Foreskin fibroblast (primary cell): ENCODE measurements at places on chromosomes 2 and 18.

- DNase-seq: no peak
These were observed 24.8 kb upstream of the STARD7 start for GRCh38 chr2:96233436-96233835.

GRCh38 chr18:46474487-46475389, 182.3 kb downstream of the LOXHD1 start:
- no peak for DNase-seq

- no peak for DNase-seq
These were observed 125.7 kb upstream of the TTC39C start for GRCh38 chr18:23888881-23889280.

GRCh38 chr2:18855027-18855426, 265.7 kb upstream of the NT5C1B start:
- DNase-seq: peak; percentile 32

GRCh38 chr2:177606636-177607035, 214.1 kb downstream of the AGPS start:
- DNase-seq: peak; percentile 37

DNA sequence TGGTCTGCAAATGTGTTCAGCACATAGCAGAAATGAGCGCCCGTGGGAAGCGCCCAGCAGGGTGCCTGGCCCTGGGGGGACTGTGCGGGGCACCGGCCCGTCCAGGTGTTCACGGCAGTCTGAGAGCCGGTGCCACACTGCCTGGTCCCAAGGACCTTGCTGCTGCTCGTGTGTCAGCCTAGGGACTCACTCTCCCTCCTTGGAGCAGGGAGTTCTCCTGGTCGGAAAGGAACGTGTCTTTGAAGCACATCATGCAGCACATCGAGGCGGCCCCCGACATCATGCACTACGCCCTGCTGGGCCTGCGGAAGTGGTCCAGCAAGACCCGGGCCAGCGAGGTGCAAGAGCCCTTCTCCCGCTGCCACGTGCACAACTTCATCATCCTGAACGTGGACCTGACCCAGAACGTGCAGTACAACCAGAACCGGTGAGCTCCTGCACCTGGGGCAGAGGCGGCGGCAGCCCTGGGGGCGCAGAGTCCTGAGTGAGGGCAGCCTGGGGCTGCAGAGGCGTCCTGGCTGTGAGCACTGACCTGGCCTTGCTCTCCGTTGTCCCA, 36.0 kb downstream of the NTSR2 start:
- no peak for DNase-seq

DNA sequence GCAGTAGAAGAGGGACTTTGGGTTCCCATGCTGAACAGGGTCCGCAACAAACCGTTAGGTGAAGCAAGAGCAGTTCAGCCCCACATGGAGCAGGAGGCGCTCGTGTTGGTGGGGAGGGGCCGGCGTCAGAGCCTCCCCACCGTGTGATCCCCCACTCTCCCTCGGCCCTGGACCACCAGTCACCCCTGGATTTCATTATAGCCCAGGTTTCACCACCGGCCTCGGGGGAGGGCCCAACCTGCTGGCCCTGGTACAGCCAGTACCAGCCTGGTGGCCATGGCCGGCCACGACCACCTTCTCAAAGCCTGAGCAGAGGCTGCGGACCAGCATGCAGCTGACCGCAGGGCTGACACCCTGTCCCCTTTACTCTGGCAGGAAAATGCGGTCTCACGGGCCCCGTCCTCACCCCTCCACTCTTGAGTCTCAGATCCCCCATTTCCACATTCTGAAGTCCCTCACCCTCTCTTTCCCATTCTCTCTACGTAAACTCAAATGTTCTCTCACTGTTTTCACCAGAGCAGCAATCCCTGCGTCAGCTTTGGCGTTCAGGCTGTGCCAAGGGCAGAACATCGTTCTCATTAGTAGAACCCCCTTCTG, 8.6 kb downstream of the MLPH start:
- no peak for DNase-seq

DNA sequence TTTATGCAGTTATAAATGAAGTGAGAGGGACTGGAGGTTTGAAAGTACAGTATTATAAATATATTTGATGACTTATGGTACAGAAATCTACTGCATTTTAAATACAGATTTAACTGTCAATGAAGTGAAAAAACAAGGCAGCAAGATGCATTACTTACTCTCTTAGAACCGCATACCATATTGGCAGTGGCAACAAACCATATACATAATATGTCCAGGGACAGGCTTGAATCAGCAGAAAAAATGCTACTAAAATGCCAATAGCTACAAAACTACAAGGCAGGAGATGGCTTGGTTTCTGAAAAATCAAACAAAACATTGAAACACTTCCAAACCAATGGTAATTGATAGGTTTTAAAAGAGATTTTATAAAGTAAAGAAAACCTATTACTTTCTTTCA, 77.2 kb downstream of the PIGN start:
- no peak for DNase-seq

DNA sequence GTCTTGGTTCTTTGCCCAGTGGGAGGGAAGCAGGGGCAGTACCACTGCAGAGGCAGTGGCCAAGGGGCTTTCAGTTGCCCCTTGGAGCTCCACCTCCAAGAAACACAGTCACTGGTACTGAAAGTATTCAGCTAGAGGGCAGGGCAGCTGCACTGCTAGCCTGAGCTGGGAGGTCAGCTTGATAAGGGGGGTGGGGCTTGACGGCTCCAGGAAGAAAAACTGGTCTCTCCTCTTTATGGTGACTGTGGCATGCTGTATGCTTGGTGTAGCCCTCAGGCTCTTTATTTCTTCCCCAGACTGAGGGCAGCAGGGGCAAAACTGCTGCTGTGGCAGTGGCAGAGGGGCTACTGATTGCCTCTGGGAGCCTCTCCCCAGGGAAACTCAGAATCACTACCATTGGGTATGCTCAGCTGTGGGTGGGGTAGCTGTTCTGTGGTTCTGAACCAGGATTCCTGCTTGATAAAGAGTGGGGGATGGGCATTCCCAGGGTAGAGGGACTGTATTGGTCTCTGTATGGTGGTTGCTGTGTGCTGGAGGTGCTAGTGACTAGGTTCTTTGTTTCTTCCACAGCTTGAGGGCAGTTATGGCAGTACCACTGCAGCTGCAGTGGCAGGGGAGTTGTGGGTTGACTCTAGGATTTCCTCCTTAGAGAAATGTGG, 134.6 kb upstream of the SCN7A start:
- no peak for DNase-seq

GRCh38 chr18:7516266-7517117, 50.6 kb upstream of the PTPRM start:
- no peak for DNase-seq

DNA sequence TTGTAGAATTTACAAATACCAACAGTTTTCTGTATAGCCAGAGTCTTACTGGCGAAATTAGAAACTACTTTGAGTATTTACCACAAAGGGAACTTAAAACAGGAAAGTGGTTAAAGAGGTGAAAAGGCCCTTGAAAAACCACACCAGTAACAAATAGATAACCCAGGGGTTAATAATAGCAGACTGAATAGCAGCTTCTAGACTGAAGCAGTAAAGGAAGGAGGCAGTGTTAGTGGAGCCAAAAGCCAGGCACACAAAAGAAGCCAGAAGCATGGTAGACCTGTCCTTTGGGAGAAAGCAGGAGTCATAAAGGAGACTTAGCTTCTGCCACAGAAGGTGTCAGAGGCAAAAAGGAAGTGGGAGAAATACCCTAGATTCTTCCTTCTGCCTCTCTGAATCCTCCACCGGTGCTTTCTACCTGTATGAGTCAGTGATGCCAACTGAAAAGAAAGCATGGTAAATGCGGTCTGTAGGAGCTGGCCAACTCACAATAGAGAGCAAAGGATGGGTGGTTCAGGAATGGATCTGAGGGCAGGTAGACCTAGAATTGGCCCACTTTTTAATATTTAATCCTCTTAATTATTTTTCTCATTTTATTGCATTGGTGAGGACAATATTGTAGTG, 97.3 kb downstream of the ARL6IP6 start:
- no peak for DNase-seq

DNA sequence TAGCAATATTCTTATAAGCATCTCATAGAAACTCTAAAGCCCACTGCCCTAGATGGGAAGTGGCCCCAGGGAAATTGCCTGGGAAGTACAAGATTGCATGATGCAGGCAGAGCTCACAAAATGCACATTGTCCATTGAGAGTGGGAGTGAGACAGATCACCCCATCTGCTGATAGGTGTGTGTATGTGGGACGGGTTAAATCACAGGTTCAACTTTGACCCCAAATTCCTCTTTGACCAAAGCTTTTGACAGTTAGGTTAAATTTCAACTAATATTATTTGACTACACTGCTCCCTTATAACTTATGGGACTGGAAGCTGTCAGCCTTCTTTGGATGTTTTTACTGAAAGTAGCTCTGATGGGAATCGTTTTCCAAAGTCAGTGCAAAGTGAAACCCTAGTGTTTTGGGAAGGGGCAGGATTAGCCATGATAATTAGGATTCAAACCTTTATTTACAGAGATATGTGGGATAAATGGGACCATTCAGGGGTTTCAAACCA, 11.4 kb upstream of the FABP1 start:
- no peak for DNase-seq

GRCh38 chr2:195658541-195658890, 1.5 kb downstream of the SLC39A10 start:
- DNase-seq: peak; percentile 85

- DNase-seq: no peak
These were observed 28.5 kb downstream of the SLC66A2 start for GRCh38 chr18:79922971-79923411.

DNA sequence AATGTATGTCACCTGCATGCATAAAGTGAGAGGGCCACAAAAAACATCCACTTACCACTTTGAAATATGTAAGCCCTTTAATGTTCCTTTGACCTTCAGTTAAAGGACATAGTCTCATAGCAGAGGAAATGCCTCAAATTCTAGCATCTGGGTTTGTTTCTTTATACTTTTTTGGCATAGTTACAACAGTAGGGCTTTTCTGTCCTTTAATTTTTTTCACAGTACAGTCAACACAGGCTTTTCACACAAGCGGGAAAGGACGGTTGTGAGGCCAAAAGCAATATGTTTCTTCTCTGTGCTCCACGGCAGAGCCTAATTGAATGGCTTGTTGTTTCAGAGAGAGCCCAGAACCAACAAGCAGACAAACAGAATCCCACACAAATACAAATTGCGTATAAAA, 57.6 kb downstream of the CRIM1 start:
- peak; percentile 60 for DNase-seq

DNA sequence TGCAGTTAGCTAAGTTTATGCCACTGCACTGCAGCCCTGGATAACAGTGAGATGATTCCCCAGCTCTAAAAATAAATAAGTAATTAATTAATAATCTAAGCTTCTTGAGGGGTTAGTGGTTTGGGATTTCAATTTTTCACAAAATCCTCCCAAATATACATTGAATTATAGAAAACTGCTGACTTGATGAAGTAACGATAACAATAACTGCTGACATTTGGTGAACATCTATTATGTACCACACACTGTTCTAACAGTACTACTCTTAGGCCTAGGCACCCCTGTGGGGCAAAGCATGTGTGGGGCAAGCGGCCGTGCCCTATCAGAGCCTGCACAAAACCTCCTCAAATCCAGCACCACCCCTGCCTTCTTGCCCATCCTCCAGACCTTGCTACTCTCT, 245.8 kb upstream of the EPHA4 start:
- DNase-seq: no peak

DNA sequence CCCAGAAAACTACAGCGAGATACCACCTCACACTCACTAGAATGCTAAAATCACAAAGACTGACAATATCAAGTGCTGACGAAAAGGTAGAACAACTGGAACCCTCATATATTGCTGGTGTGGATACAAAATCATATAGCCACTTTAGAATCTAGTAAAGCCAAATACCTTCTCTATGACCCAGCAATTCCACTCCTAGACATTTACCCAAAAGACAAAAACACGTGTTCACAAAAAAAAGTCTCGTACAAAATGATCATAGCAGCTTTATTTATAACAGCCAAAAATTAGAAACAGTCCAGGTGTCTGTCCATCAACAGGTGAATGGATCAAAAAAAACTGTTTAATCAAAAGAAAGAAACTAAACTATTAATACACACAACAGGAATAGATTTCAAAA, 126.6 kb downstream of the ZFP36L2 start:
- no peak for DNase-seq

- no peak for DNase-seq
These were observed 20.4 kb upstream of the CD226 start for GRCh38 chr18:69968039-69968438.

GRCh38 chr2:147386284-147386683, 458.5 kb upstream of the ACVR2A start:
- DNase-seq: no peak

DNA sequence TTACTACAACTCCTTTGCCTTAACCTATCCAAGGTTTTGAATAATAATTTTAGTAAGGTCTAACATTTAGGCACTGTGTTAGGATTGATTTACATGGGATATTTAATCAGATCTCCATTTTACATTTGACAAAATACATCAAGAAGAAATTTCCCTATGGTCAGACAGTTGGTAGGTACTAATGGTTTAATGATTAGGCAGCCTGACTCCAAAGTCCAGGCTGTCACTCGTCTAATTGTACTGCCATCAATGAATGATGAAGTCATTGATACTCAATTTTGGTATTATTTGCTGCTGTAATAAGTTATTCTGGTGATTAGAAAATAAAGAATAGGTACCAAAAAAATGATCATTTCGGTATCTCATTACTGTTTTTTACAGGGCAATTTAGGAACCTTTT, 14.1 kb downstream of the BBS5 start:
- DNase-seq: no peak

DNA sequence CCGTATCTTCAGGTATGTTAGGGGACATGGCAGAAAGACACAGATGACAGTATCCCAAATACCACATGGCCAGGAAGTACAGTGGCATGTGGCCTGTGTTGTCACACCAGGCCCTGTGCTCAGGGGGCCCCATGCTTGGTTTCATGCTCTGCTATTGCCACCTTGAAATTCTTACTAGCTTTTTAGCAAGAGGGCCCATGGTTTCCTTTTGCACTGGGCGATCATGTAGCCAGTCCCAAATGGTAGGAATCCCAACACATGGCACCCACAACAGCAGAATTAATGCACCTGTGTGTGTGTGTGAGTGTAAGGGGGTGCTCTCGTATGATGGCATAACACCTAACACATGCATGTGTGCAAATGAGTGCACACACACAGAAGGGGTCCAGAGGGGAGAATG, 39.2 kb downstream of the MYO7B start:
- DNase-seq: no peak

DNA sequence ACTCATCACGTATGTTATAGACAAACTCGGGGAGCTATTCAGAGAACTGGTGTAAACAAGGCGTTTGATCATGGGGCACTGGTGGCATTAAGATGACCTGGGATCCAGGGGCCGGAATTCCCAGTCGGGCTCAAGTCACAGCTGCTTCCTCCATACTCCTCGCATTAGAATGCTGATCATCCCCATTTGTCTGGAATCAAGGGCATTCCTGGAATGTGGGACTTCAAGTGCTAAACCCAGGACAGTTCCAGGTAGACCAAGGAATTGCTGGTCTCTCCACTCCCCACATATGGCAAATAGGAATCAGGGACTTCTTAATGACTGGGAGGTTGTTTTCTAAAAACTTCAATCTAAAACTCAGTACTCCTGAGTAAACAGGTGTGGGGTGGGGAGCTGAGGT, 355.7 kb upstream of the RAB6C start:
- DNase-seq: no peak

- no peak for DNase-seq
These were observed 84.6 kb downstream of the THADA start for GRCh38 chr2:43511199-43511598.
